ENCODE measurements at places on chromosomes 7 and 10.

- no peak for DNase-seq
Measured at GRCh38 chr7:86592185-86592584, 51.5 kb upstream of the GRM3 start.

GRCh38 chr10:100847440-100847839 lies 65.3 kb upstream of the SLF2 start:
- DNase-seq = no peak

- DNase-seq = no peak
Measured at GRCh38 chr10:105085980-105086379, 444.9 kb downstream of the SORCS3 start.

- DNase-seq = no peak
Measured at GRCh38 chr10:84012831-84013458, 126.4 kb upstream of the GHITM start.

GRCh38 chr10:131119626-131120355 lies 191.7 kb downstream of the TCERG1L start:
- no peak for DNase-seq

Measured in non-pigmented ciliary epithelial cell (primary cell).